Activated naive CD4-positive, alpha-beta T cell treated with anti-CD3 and anti-CD28 coated beads, Interleukin-2, amount 50 U/mL, for 72 hours (primary cell): ENCODE measurements at places on chromosomes 2 and 18.
A peak's percentile ranks its signal among the peaks of the same experiment; 100 is the strongest.

DNA sequence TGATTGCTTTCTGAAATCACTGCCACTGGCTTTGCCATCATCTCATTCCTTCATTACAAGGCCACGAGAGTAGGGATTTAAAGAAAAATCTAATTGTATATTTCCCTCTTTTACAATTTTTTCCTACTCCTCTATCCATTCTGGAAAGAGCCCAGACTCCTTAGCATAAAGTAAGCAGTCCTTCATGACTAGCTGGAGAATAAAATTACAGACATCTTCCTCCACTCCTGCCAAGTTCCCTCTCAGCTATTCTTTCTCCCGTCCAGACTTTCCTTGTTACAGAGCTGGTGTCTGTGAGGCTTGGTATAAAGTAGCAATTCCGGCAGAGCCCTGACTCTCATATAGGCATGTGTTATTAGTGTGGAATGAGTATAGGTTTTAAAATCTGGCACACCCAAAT lies 806.8 kb downstream of the PLCL1 start:
- DNase-seq, result no peak

DNA sequence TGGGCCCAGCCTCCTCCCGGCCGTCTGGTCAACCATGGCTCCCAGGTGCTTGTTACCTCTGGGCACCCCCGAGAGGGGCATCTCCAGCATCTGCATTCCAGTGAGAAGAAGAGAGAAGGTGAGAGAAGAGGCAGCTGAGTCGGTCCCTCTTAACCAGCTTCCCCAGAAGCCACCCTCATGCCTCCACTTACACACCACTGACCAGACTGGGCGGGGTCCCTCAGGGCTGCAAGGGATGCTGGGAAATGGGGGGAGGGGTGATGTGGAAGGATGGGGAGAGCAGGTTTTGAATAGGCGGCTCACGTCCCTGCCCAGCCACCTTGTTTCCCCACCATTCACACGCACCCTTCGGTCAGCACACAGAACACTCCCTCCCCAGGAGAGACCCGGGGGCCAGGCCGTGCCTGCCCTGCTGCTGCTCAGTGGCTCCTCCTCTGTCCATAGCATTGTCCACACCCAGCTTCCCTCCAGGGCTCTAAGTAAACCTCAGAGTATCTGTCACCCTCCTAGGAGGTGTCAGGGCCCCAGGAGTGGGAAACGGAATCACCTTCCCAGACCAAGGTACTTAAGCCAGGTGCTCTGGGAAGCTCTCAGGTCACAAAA lies 34.7 kb downstream of the GBX2 start:
- DNase-seq, result no peak

GRCh38 chr18:64474773-64475172 lies 325.9 kb upstream of the LINC00305 start:
- no peak for DNase-seq

- no peak for DNase-seq
Measured at GRCh38 chr18:45509535-45509934, 105.7 kb upstream of the SLC14A2 start.

DNA sequence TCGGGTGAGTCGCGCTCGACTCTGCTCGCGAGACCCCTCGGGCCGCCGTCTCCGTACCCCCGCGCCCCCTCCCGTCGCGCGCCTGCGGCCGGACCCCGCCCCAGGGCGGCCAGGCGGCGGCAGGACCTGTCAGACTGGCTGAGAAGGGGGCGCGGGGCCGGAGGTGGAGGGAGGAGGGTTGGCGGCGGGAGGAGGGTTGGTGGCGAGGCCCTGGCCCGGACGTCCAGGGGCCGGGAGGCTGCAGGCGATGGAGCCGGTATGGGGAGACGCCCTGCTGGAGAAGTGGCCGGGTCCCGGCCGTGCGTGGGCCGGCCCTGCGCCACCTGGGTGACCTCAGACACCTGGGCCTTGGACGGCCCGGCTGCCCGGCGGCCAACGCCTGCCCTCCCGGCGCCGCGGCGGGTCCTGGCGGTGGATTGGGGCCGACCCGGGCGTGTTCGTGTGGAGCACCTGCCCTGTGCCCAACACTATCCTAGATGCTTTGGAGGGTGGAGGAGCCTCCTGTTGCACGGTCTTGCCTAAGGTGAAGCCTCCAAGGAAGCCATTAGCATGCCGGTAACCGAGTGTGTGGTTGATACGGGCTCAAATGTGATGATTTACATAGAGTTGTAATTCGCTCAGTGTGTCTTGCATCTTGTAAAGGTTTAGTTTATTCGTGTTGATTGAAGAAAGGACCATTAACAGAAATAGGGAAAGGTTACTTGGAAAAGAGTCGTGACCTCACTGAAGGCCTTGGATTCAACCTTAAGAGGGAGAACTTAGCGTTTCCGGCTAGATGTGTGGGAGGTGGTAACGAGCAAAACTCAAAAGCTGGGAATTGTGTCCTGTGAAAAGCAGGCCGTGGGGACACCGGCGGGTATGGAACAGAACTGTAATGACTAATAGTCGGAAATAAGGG lies 550 bp downstream of the MYL12B start:
- no peak for DNase-seq

GRCh38 chr18:11839556-11839955 lies 11.7 kb upstream of the CHMP1B start:
- no peak for DNase-seq

- DNase-seq, result no peak
Measured at GRCh38 chr2:178799305-178799704, 7.9 kb downstream of the TTN start.

- DNase-seq, result no peak
Measured at GRCh38 chr2:120398996-120399888, 53.3 kb downstream of the INHBB start.

- DNase-seq, result no peak
Measured at GRCh38 chr2:200188876-200189275, 117.6 kb upstream of the SPATS2L start.

GRCh38 chr2:26970928-26971627 lies 641 bp downstream of the MAPRE3 start:
- peak; percentile 7 for DNase-seq

DNA sequence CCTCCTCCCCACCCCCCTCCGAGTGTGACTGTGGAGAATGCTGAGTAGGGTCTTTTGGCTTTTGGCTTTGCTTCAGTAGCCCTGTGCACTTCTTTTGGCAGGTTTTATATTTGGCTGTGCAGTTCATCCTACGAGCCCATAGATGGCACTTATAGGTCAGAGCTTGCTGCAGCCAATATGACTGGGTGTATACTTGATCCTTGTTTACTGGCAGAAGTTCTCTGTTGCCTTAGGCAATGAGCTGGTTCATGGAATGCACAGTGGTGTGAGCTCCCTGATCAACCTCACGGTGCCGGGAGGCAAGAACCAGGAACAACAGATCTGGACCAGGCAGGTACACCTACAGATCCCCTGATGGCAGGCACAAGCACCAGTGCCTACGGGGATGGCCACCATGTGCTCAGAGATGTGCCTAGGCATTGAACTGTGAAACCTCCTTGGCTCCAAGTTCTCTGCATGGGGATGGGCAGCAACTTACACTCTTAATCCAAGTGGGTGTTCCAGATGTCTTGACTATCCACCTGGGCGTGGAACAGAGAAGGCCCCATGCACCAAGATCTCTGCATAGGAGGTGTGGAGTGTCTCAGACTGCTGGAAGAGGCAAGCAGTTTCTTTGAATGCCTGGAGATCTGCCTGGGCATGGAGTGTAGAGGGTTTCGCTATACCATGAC lies 190.4 kb downstream of the KIAA1328 start:
- no peak for DNase-seq

DNA sequence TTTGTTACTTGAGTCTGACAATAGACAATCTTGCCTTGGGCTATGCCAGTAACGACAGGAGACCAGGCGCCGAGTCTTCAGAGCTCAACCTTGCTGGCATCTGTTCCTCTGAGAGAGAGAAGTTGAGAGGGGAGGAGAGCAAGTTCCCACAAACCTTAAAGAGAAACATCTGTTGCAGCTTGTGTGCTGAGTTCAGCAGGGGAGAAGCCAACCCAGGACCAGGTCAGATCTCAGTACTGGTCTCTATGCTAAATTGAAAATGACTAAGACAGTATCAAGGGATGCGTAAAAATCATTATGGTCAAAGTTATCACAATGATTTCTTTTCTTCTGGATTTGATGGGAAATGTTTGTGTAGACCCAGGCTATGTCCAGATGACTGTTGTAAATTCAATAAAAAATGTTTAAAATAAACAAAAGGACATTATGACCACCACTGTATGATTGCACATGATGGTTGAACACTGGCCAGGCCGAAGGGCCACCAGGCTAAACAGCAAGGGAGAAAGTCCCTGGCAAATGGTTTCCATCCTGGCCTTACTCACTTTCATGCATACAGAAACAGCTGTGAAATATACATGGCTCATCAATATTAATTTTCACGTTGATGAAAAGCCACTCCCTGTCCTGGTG lies 100.3 kb upstream of the PMAIP1 start:
- DNase-seq, result no peak

DNA sequence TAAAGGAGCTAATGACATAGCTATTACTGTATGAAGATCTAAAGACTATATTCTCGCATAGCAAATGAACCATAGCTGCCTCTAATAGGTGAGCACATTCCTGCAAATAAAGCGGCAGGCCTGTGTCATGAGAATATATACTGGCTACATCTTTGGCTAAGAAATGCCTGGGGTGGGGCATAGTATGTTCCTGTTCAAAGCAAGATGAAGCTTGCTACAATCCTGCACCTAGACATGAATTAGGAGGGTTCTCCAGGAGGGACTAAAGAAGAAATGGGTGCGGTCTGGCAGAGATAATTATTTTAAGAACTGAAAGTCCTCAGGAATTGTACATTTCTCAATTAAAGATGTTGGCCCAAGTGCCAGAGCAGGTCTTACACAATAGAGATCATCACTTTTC lies 46.8 kb upstream of the PLA2R1 start:
- no peak for DNase-seq

DNA sequence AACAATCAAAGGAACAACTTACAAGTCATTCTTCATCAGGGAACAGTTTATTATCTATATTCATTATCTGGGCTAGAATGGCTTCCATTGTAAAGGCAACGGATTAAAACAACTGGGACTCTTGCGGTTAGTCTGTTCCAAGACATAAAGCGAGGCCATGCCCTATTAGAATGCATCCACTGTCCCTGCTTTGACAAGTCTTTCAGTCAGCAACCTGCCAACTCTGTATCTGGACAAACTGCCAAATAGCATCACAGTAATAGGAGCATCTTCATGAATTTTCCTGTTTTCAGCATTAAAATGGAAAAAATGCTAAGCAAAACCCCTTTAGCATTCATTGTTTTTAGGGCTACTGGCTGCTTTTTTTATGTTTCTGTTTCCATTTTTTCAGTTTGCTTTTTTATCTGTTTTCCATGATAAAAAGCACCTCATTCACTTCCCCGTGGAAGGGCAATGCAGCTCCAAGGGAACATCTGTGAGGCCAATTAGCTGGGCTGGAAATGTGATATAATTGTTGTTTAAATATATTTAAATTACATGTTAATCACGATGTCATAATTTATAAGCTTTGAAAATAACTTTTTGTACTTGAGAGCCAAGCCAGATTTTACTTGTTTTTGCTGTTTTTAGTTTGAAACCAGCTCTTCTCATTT lies 834.3 kb downstream of the CPS1 start:
- DNase-seq, result no peak

GRCh38 chr2:219772103-219772635 lies 144.7 kb downstream of the SLC4A3 start:
- DNase-seq, result no peak

GRCh38 chr2:96427917-96428316 lies 77.2 kb downstream of the NEURL3 start:
- DNase-seq, result no peak

- no peak for DNase-seq
Measured at GRCh38 chr2:10415048-10415447, 33.1 kb downstream of the ODC1 start.

GRCh38 chr2:30038419-30038818 lies 108.4 kb upstream of the YPEL5 start:
- no peak for DNase-seq

DNA sequence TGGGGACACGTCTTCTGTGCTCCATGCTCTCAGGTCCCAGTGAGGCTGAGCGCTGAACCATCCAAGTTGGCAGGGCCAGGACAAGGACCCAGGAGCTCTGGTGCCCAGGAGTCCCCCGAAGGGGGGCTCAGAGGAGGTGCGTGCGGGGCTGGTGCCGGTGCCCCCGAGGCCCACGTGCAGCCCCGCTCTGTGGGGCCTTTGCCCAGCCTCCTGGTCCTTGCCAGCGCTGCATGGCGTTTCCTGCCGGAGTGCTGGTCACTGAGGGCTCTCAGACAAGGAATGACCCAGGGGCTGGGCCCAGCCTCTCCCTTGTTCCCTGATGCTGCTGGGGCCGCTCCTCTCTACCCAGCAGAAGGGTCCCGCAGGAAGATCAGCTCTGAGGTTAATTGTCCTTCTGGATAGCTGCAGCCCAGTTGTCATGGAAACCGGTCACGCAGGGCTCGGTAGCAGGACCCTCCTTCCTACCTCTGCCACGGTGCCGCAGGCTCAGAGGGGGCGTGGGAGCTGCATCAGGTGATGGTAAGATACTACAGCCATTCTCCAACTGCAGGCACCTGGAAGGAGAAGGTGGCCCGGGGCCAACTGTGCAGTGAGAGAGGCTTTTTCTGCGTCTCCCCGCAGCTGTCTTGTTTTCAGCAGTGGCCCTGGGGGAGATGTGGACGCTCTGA lies 64.5 kb downstream of the RRM2 start:
- no peak for DNase-seq

DNA sequence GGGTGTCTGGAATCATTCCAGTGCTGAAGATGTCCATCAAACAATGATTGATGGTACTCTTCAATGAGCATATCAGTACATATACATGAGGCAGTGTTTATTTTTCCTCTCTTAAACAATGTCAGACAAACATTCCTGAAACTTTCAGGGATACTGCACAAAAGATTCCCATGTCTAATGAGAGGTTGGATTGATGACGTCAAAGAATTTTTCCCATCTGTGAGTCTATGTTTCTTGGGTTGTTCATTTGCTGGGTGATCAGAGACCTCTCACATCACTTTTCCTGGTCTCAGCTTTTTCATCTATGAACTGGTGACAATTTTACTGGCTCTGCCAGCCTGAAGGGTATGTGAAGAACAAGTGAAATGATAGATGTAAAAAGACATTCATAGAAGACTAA lies 325.5 kb downstream of the EN1 start:
- DNase-seq, result no peak

DNA sequence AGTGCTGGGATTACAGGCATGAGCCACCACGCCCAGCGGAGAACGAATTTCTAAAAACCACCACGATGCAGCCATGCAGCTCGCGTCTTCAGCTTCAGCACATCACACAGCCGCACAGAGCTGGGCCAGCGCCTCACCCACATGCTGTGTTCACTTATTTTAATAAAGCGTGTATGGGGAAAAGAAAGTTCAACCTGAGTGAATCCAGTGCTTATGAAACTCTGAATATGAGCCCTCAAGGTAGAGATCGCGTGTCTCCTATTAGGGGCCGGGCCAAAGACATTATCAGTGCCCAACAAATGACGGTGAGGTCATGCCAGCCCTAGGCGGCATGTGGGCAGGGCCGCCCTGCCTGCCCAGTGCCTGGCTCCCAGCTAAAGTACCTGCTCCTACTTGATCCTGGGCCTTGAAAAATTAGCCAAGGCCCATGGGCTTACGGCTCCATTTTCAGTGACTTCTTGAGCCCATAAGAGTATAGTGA lies 44.3 kb downstream of the SPRED2 start:
- no peak for DNase-seq
